ENCODE measurements at places on chromosomes 16 and 17.
A peak's percentile ranks its signal among the peaks of the same experiment; 100 is the strongest.

- no peak for DNase-seq
Measured at GRCh38 chr16:6023449-6023848, 925.9 kb upstream of the EEF2KMT start.

GRCh38 chr17:40410082-40410481, 7.6 kb downstream of the TOP2A start:
- no peak for DNase-seq

- no peak for DNase-seq
Measured at GRCh38 chr17:39752241-39752881, 14.6 kb downstream of the GRB7 start.

DNA sequence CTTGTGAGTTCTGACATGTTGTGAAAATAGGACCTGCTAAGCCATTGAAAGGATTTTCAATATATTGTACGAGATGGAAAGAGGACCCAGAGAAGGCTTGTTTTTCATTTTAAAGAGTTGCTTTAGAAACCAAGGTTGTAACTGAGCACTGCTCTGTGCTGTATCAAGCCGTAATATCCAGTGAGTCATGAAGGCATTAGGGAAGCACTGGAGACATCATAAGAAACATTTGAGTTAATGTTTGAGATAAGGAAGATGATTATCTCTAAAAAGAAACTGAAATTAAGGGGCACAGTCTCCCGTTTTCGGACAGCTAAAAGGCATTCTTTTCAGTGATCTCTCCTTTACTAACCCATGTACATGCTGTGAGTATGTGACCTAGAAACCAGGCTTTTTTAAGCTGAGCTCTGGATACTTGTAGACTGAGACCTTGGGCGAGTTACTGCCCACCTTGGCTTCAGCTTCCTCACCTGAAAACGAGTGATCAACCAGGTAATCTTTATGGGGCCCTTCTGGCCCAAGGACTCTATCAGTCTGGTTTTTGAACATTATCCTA, 149.2 kb upstream of the TBX2 start:
- DNase-seq = peak; percentile 77

DNA sequence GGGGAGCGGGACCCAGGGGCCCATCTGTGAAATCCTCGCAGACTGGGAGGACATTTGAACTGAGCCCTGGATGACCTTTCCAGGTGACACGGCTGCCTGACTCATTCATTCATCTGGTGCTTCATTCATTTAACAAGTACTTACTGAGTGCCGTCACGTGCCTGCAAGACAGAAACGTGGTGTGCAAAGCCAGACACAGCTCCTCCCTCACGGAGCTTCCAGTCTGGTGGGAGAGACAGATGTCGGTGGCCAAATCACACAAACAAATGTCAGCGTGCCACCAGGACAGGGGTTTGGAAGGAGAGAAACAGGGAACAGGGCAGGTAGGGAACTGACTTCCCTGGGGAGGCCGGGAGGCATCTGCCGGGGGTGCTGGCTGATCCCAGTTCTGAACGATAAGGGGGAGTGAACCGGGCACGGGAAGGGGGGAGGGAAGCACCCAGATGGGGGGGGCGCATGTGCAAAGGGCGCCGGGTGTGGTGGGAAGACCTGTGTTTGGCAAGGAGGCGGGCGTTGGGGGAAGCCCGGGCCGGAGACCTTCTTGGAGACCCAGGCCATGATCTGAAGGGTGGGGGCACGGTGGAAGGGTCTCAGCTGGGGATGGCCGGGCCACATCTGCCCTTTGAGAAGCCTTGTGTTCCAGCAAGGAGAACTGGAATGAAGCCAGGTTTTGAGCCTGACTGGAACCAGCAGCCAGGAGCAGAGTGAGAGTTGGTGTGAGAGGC, 93.6 kb upstream of the CIBAR2 start:
- DNase-seq = peak; percentile 76

Data from ELR (cell line).